Endothelial cell of umbilical vein (primary cell): ENCODE measurements at places on chromosomes 13 and 19. TPM values are rescaled to one million over a fixed set of nuclear protein-coding genes. Genes with fewer than 3 reads are reported as not detected.
A peak's percentile ranks its signal among the peaks of the same experiment; 100 is the strongest.

DNA sequence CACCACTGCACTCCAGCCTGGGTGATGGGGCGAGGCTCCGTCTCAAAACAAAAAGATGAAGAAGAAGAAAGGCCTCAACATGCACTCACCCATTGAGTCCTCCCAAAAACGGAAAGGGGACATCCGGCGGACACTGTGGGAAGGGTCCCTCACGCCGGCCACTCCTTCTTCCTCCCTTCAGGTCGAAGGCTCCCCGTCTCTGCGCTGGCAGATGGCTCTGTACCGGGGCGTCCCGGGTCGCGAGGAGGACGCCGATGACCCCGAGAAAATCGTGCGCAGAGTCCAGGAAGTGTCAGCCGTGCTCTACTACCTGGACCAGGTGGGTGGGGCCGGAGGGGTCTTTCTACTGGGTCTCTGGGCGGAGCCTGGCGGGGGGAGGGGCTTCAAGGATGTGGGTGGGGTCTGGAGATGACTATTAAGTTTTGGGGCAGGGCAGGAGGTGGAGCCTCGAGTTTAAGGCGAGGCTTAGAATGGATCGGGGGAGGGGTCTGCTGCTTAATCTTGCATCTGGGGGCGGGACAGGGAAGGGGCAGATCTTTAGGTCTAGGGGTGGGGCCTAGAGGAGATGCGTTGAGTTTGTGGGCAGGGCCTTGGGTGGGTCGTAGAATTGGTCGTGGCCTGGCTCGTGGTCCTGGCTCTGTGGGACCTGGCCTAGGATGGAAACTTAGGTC lies 90.2 kb downstream of the MAP4K1 start:
- no peak for DNase-seq

Gene GRIK5
- 0.80 and 1.0 TPM in 2 replicates for polyA plus RNA-seq

- DNase-seq = no peak
Measured at GRCh38 chr13:28327373-28328270, 167.3 kb downstream of the FLT1 start.

DNA sequence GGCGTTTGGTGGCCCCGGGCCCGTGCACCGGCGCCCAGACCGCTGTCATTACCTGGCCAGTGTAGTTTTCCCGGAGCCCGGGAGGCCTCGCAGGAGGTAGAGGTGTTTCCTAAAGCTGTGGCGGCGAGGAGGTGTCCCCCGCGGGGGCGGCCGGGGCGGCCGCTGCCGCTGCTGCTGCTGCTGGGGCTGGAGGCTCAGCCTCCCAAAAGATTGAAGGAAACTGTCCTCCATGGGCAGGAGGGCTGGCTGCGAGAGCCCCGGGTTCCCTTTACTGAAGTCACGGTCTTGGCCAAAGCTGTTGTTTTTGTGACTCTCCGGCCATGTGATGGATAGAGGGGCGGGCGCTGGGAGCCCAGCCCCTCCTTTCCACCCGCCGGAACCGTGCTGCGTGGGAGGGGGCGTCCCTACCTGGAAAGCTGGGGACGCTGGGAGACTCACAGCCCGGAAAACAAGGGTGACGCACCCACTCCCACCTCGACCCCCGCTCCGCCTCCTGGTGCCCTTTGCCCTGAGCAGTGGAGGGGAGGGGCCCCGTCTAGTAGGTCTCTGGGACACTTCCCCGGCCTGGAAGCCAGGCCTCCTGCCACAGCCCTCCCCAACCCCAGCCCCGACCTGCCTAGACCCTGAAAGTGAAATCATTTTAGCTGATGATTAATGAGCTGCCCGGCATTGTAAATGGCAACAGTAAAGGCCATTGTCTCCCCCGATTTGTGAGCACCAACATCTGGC lies at the start of gene N4BP2L1:
Gene N4BP2L1, minus strand, starts transcription at position 279 of the 729 bp plus-strand sequence. Its CDS starts 48 bp downstream, at position 231.
- peak; percentile 56 for DNase-seq

- DNase-seq = peak; percentile 39
Measured at GRCh38 chr13:112693831-112694497, 4.1 kb downstream of the ATP11A start.
